Natural killer cell (primary cell): ENCODE measurements at places on chromosomes 3 and 15. TPM values are rescaled to one million over a fixed set of nuclear protein-coding genes. Genes with fewer than 3 reads are reported as not detected.
A peak's percentile ranks its signal among the peaks of the same experiment; 100 is the strongest.

GRCh38 chr3:178341636-178342035 is 194.6 kb upstream of the KCNMB2 start:
- no peaks in the 10 kb centered on the region for H3K4me1 ChIP-seq
- H3K27me3 ChIP-seq: no peaks in the 10 kb centered on the region
- H3K4me3 ChIP-seq: no peak overlapping the region
- no peak overlapping the region for H3K27ac ChIP-seq
- no peak for DNase-seq

GRCh38 chr3:49723296-49723627 is 489 bp downstream of the GMPPB start:
- peak overlapping the region; percentile 99 for H3K4me3 ChIP-seq
- H3K27me3 ChIP-seq: no peaks in the 10 kb centered on the region
- peaks cover 49% of the 10 kb centered on the region for H3K4me1 ChIP-seq
- DNase-seq: peak; percentile 79
- peak overlapping the region; percentile 97 for H3K27ac ChIP-seq

DNA sequence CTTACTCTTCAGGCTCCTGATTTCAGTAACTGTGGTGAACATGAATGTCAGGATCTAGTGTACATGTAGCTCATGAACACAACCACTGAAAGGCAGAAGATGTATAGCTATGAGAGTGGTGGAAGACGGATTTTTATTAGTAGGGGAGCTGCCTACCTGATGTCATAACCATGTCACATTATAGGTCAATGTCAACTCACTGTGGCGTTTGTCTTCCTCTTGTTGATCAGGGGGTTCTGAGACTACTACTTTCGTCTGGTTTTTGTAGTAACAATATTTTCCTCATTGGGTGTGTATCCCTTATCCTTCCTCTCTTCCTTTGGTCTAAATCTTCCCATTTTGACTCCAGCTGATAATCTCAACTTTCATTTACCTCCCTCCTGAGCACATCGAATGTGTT is 7.3 kb downstream of the UNC13C start:
- H3K4me3 ChIP-seq: no peak overlapping the region
- no peak for DNase-seq
- no peaks in the 10 kb centered on the region for H3K27me3 ChIP-seq
- H3K36me3 ChIP-seq: no peaks in the 10 kb centered on the region
- H3K4me1 ChIP-seq: no peaks in the 10 kb centered on the region

DNA sequence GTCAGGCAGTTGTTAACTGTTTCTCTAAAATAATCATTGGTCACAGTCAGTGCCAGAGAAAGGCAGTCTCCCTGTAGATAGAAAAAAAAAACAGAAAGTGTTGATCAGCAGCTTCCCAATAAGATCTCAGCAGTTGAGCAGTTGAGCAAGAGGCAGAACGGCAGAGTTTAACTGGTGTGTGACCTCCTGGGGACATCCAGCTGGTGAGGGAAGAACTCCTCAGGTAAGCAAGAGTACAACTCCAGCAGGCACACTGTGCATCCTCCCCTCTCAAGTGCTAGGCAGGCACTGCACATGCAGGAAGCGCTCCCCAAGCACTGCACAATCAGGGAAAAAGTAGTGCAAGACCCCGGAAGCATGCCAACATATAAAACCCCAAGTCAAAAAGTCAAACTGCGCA is 1287.2 kb downstream of the NSUN3 start:
- H3K4me3 ChIP-seq: no peak overlapping the region
- no peaks in the 10 kb centered on the region for H3K4me1 ChIP-seq
- no peaks in the 10 kb centered on the region for H3K27me3 ChIP-seq
- H3K36me3 ChIP-seq: no peaks in the 10 kb centered on the region

SNX22 gene
- total RNA-seq: 0.80 TPM

NR1I2 gene
- total RNA-seq: 0.16 TPM

AHSG gene
- not detected for total RNA-seq

SLMAP gene
- 98.6 TPM for total RNA-seq

SIDT1 gene
- total RNA-seq: 136 TPM

DNA sequence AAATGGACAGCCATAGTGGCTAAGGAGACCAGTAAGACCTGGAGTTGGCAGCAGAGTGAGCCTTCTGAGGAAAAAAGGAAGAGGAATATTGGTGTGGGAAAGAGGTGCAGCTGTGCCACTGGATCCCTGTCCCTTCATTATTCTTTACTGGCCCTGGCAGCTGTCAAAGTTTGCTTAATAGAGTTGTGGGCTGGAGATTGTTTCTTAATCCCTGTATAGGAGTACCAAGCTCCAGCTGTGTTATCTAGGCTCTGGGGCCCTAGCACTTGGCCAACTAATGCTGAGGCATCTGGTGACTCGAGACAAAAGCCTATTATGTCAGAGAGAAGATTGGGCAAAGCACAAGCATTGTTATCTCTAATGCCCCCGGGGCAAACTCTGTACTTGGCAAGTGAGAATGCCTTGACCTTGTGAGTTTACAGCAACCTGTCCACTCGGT is 61.4 kb downstream of the ZNF609 start:
- H3K4me1 ChIP-seq: no peaks in the 10 kb centered on the region
- H3K27ac ChIP-seq: no peak overlapping the region
- H3K27me3 ChIP-seq: no peaks in the 10 kb centered on the region
- no peak for DNase-seq

KBTBD13 gene
- not detected for total RNA-seq

- no peak overlapping the region for H3K4me3 ChIP-seq
- no peak overlapping the region for H3K27ac ChIP-seq
- H3K4me1 ChIP-seq: no peaks in the 10 kb centered on the region
These were observed 93.2 kb upstream of the RNF7 start for GRCh38 chr3:141644931-141645330.

GRCh38 chr3:57354768-57355167 is 62.3 kb upstream of the ASB14 start:
- DNase-seq: no peak
- H3K4me3 ChIP-seq: no peak overlapping the region
- H3K27me3 ChIP-seq: no peaks in the 10 kb centered on the region
- H3K36me3 ChIP-seq: no peaks in the 10 kb centered on the region
- H3K4me1 ChIP-seq: no peaks in the 10 kb centered on the region
- H3K27ac ChIP-seq: no peak overlapping the region
